ENCODE measurements at places on chromosomes 4 and X. TPM values are rescaled to one million over a fixed set of nuclear protein-coding genes. Genes with fewer than 3 reads are reported as not detected.

Gene PLS3
- 164 TPM for total RNA-seq

Gene LANCL3
- 0.03 TPM for total RNA-seq

Gene GAGE12E
- not detected for total RNA-seq

Gene GC
- total RNA-seq: 0.31 TPM

Gene POF1B
- 0.08 TPM for total RNA-seq

Gene HSFX3
- total RNA-seq: not detected

Gene EFHC2
- total RNA-seq: 0.28 TPM

Gene CCDC120
- 11.0 TPM for total RNA-seq

Gene CUL4B
- total RNA-seq: 99.8 TPM

Gene CXCL13
- not detected for total RNA-seq

Gene CYTL1
- total RNA-seq: not detected

Gene ZC4H2
- total RNA-seq: 11.7 TPM

DNA sequence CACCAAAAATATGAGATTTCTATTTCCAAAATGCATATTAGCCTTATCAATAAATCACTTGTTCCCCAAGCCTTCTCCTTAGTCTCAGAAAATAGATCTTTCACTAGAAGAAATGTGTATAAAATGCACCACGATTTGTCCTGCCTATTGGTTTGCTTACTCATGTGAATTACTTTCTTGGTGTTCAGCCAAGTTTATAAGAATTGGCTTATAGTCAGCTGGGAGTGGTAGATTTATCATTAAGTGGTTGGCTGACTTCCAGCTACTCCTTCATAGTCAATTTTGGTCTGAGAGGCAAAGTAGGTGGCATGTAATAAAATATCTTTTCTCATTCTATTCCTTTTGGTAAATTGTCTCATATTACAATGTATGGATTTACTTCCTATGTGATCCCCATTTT lies 1.3 kb downstream of the SULT1E1 start:
- H3K4me3 ChIP-seq: peak overlapping the region; percentile 12
- H3K36me3 ChIP-seq: no peaks in the 10 kb centered on the region
- H3K4me1 ChIP-seq: no peaks in the 10 kb centered on the region
- no peak for DNase-seq
- no peak overlapping the region for H3K27ac ChIP-seq

DNA sequence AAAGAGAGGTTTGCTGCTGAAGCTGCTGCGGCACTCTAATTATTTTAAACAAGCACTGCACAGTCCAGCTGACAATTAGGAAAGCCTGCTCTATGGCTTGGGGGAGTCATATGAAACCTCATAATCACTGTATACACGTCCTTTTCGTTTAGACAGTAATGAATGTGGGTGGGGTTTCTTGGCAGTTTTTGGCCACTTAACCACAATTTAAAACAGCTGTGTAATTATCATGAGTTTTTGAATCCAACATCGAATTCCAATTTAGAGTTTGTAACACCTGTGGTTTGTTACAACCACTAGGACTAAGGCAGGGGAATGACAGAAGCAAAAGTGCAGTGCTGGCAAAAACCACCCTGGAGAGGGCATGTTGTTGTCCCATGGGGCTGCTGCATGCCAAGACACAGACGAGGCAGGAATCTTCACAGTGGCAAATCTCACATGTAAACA lies 99.5 kb downstream of the CXXC4 start:
- H3K27ac ChIP-seq: no peak overlapping the region
- no peak for DNase-seq
- H3K4me1 ChIP-seq: no peaks in the 10 kb centered on the region
- no peak overlapping the region for H3K4me3 ChIP-seq
- H3K27me3 ChIP-seq: no peaks in the 10 kb centered on the region

DNA sequence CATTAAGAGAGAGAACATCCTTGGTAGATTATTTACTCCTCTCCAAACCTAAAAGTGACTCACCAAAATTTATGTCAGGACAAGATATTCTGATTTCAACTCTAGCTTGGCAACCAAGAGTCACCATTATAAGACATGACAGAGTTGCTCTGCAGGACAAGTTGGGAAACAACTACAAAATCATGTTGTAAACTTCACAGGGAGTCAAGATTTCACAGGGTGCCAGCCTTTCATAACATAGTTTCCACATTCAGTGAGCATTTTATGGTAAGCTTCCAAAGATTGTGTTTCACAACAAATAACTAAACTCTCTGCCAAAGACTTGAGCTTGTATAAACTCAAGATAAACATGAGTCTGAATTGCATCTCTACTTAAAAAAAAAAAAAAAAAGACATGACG lies 121.0 kb upstream of the DIAPH2 start:
- H3K4me3 ChIP-seq: no peak overlapping the region
- no peak overlapping the region for H3K27ac ChIP-seq
- H3K27me3 ChIP-seq: no peaks in the 10 kb centered on the region
- H3K4me1 ChIP-seq: no peaks in the 10 kb centered on the region

DNA sequence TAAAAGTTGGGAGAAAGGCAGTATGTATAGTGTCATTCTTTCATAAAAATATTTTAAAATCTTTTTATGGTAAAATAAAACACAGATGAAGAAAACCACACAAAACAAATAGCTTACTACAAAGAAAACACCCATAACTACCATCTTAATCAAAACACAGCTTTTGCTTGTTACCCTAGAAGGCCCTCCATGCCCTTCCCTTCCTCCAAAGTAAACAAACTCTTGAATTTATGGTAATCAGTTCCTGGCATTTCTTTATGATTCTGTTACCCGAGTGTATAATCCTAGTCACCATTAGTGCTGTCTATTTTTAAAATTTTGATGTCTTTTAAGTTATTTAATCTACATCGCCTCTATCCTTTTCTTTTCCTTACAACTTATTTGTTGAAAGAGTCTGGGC lies 170.9 kb downstream of the APBB2 start:
- DNase-seq: no peak
- no peaks in the 10 kb centered on the region for H3K27me3 ChIP-seq
- no peak overlapping the region for H3K4me3 ChIP-seq
- H3K36me3 ChIP-seq: no peaks in the 10 kb centered on the region
- no peak overlapping the region for H3K27ac ChIP-seq
- H3K4me1 ChIP-seq: no peaks in the 10 kb centered on the region

- H3K4me3 ChIP-seq: no peak overlapping the region
- no peaks in the 10 kb centered on the region for H3K4me1 ChIP-seq
- H3K36me3 ChIP-seq: no peaks in the 10 kb centered on the region
- DNase-seq: no peak
Observed at GRCh38 chrX:46477435-46477834, 67.8 kb downstream of the ZNF674 start.

DNA sequence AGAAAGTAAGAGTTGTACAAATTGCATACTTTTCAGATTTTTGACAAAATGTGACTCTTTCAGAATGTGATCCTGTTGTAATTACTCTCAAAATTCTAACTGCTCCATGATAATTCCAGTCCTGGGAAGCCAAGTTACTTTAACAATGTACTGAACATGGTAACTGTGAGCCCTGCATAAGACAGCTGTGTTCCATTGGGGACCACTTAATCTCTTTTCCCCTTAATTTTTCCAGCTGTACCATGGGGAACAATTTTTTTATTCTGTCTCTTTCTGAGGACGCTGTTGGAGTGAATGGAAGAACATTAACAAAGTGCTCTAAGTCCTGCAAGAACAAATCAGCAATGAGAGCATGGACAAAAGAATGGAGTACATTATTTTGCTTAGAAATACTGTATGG lies 95.8 kb downstream of the UPRT start:
- no peaks in the 10 kb centered on the region for H3K36me3 ChIP-seq
- H3K4me1 ChIP-seq: no peaks in the 10 kb centered on the region
- H3K27ac ChIP-seq: no peak overlapping the region
- no peak overlapping the region for H3K4me3 ChIP-seq

DNA sequence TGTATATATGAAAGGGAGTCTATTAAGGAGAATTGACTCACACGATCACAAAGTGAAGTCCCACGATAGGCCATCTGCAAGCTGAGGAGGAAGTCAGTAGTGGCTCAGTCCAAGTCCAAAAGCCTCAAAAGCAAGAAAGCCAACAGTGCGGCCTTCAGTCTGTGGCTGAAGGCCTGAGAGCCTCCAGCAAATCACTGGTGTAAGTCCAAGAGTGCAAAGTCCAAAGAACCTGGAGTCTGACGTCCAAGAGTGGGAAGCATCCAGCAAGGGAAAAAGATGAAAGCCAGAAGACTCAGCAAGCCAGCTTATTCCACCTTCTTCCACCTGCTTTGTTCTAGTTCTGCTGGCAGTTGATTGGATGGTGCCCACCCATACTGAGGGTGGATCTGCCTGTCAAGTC lies 104.1 kb downstream of the IL1RAPL2 start:
- H3K4me1 ChIP-seq: no peaks in the 10 kb centered on the region
- DNase-seq: no peak
- H3K4me3 ChIP-seq: no peak overlapping the region
- no peaks in the 10 kb centered on the region for H3K36me3 ChIP-seq
- H3K27me3 ChIP-seq: no peaks in the 10 kb centered on the region
- no peak overlapping the region for H3K27ac ChIP-seq

- DNase-seq: no peak
- no peak overlapping the region for H3K27ac ChIP-seq
- no peak overlapping the region for H3K4me3 ChIP-seq
- H3K4me1 ChIP-seq: no peaks in the 10 kb centered on the region
- no peaks in the 10 kb centered on the region for H3K27me3 ChIP-seq
Observed at GRCh38 chrX:50402886-50403285, 67.7 kb downstream of the DGKK start.

GRCh38 chr4:4730249-4730648 lies 129.2 kb upstream of the MSX1 start:
- H3K27ac ChIP-seq: no peak overlapping the region
- H3K4me1 ChIP-seq: no peaks in the 10 kb centered on the region

DNA sequence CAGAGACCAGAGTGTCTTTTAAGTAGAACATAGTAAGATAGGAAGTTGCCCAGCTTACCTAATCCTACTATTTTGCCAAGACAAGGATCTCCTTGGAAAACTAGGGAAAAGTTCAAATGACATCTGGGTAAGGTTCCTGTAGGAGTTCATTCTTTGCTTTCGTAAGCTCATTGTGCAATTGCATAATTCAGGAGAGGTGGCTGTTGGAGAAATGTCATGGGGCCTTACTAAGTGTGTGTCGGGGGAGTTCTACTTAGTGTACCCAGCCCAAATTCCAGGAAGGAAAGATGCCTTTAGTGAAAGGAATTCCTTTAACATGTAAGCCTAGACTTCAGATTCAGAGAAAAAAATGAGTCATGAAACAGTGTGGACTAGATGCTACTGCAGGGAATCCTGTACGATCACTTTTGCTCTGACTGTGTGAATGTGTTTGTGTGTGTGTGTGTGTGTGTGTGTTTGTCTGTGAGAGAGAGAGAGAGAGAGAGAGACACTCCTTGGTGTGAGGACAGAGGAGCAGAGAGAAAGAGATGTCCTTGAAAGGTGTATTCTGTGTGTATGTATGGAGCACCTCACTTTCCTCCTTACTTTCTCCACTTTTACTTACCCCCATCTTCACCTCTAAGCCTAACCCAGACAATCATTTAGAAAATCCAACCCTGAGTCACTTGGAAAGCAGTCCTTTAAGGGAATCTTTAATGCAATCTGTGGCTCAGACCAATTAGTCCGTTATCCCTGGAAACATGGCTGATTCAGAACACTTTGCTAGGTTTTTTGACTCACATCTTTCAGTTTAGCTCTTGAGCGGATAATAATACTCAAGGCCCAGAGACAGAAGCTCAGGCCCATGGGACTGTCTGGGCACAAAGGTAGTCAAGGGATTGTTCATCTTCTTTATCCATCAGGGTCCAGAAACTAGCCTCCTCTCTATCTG lies 114.5 kb upstream of the ACSL4 start:
- no peaks in the 10 kb centered on the region for H3K36me3 ChIP-seq
- no peaks in the 10 kb centered on the region for H3K4me1 ChIP-seq
- H3K27me3 ChIP-seq: no peaks in the 10 kb centered on the region
- H3K4me3 ChIP-seq: no peak overlapping the region
- no peak overlapping the region for H3K27ac ChIP-seq
- no peak for DNase-seq

DNA sequence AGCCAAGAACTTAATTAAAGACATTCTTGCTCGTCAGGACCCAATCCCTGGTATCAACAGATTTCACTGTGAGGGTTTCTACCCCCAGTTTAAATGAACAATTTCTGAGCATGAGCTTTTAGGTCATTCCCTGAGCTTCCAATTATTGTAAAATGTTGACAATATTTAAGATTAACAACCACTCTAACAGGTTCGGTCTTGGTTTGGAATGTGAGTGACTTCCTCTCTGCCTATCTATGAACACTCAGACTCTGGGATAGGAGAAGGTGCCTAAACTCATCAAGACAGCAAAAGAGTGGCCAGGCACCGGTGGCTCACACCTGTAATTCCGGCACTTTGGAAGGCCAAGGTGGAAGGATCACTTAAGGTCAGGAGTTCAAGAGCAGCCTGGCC lies 82.9 kb upstream of the TMEM150C start:
- DNase-seq: no peak
- no peaks in the 10 kb centered on the region for H3K36me3 ChIP-seq
- no peaks in the 10 kb centered on the region for H3K27me3 ChIP-seq
- no peak overlapping the region for H3K27ac ChIP-seq

- no peak overlapping the region for H3K4me3 ChIP-seq
- H3K36me3 ChIP-seq: no peaks in the 10 kb centered on the region
- no peaks in the 10 kb centered on the region for H3K4me1 ChIP-seq
- DNase-seq: no peak
Observed at GRCh38 chr4:174940002-174940401, 21.8 kb downstream of the ADAM29 start.

- no peak overlapping the region for H3K27ac ChIP-seq
- no peak overlapping the region for H3K4me3 ChIP-seq
- H3K36me3 ChIP-seq: no peaks in the 10 kb centered on the region
- H3K27me3 ChIP-seq: no peaks in the 10 kb centered on the region
Observed at GRCh38 chr4:99117876-99118693, 26.0 kb downstream of the ADH4 start.
